CD4-positive, alpha-beta T cell treated with Interferon gamma for 1 hour (primary cell): ENCODE measurements at places on chromosomes 7 and 10.

DNA sequence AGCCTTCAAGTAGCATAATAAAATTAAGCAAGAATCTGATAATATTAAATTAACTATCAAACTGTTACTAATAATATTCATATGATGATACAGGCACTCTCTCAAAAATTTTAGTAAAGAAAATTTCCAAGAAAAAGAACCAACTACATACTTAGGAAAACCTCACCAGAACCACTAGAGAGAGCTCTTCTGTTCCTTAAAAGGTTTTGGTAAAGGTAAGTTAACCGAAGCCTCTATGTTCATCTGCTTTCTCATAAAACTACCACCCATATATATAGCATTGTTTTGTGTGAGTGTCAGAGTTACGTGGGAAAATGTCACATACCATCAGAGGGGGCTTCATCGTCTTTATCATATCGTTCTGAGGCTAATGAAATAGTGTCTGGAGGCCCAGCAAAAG, 20.7 kb downstream of the SKAP2 start:
- no peak for DNase-seq

DNA sequence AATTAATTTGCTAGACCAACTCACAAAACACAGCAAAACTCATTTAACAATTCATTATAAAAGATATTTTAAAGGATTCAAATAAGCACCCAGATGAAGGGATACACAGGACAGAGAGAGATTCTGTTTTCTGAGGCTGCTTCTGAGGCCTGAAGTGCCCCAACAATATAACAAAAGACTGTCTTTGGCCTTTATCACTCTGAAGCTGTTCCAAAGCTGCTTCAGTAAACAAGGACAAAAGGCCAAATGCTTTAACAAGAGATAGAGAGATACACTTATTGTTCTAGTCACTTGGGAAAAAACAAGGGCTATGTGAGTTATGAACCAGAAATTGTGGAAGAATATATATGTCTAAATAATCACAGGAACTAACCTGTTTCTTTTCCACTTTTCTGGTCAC, 223.7 kb downstream of the CXCL12 start:
- DNase-seq, result no peak

DNA sequence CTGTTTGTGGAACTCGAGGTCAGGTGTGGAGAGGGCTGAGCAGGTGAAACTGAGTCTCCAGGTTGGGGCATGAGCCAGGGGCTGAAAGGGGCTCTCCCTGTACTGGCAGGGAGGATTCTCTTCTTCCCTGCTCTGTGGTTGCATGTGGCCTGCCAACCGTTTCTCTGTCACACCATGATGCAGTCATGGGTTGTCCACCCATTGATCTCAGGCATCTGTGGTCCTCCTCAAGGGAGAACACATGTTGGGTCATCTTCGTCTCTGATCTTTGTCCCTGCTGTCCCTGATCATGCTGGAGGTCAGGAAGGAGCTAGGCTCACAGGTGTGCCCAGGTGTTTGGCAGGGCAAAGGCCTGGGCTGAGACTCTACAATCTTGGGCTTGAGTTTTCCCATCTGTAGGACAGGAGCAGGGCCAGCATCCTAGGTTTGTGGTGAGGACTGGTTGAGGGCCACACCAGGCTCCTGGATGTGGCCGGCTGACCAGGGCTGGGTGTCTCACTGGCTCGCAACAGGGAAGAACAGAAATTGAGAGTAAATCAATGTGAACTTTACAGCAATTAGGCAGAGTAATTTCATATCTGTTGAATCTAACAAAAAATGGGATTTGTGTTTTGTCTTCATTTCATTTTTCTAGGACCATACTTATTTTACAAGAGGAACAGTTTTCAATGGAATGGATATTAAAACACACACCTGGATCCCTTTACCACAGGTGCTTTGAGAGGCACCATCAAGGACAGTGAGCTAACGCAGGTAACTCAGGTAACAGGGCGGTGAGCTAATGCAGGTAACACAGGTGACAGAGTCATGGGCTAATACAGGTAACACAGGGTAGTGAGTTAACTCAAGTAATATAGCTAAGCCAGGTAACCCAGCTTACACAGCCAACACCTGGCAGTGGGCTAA, 58.5 kb upstream of the IGFBP3 start:
- DNase-seq, result no peak

GRCh38 chr10:122435212-122435827, 19.1 kb upstream of the ARMS2 start:
- DNase-seq, result no peak

DNA sequence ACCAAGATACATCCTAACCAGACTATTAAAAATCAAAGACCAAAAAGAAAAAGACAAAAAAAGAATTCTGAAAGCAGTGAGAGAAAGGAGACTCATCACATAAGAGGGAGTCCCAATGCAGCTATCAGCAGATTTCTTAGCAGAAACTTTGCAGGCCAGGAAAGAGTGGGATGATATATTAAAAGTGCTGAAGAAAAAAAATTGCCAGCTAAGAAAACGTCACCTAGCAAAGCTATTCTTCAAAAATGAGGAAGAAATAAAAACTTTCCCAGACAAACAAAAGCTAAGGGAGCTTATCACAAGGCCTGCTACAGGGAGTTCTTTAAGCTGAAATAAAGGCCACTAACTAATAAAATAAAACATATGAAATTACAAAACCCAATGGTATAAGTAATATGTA, 40.5 kb upstream of the CDK6 start:
- DNase-seq, result no peak

GRCh38 chr10:54947605-54948004, 146.6 kb upstream of the PCDH15 start:
- no peak for DNase-seq

GRCh38 chr10:69780077-69780476, 21.6 kb upstream of the COL13A1 start:
- no peak for DNase-seq

DNA sequence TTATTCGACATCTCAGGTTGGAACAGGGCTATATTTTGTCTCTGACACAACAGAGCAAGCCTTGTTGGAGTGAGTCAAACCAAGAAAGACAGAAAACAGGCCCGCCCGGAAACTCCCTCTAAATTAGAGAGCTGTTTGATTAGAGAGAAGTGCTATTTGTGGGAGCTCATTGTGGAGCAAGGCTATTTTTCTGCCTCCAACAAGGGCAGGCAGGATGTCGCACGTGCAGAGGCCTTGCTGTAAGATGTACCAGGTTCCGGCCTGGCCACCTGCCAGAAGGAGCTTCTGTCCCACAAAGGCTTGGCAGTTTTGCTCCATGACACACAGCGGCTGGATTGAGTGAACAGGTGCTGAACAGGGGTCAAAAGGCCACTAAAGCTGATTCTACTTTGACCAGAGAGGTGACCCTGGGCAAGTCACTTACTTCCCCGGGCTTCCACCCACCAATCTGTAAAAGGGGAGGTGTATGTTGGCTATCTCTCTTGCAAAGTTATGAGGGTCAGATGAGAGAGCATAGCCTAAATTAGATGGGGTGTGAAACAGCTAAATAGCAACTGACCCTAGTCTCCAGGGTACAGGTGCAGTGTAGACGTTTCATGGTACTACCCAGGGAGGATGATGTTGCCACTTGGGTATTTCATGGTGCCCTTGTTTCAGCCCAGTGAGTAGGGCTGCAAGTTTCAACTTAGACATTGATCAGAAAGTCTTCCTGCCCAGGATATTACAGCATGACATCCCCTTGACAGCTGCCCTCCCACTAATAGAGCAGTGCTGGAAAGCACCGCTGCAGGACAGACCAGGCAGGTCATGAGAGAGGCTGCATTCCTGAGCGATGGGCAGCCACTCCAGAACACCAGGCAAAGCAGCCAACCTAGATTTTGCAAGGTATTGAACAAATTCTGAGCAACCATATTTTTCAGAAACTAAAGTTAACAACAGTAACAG, 62.0 kb downstream of the VSTM4 start:
- DNase-seq, result no peak

GRCh38 chr7:106592282-106593027, 68.5 kb downstream of the CCDC71L start:
- no peak for DNase-seq

DNA sequence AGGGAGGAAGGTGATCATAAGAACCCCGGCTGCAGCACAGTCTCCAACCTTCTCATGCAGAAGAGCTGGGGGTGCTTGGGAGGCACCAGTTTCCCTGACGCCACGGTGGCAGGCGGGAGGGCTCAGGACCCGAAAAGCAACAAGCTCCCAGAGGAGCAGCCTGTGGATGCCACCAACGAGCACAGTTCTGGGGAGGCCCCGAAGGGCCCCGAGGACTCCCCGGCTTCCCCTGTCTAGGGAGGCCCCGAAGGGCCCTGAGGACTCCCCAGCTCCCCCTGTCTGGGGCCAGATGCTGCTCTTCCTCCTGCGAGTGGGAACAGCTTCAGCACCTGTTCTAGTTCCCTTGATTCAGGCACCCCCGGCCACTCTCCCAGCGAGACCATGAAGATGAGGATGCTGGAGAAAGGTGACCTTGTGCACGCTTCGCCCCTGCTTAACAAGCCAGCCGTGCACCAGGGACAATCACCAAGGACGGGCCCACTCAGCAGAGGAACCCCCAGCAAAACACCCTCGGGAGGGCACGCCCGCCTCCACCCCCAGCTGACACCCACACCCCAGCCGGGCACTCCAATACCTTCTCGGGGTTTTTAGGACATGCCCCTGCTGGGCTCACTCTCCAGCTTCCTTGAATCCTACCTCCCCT, 112.5 kb downstream of the PTPRN2 start:
- no peak for DNase-seq

DNA sequence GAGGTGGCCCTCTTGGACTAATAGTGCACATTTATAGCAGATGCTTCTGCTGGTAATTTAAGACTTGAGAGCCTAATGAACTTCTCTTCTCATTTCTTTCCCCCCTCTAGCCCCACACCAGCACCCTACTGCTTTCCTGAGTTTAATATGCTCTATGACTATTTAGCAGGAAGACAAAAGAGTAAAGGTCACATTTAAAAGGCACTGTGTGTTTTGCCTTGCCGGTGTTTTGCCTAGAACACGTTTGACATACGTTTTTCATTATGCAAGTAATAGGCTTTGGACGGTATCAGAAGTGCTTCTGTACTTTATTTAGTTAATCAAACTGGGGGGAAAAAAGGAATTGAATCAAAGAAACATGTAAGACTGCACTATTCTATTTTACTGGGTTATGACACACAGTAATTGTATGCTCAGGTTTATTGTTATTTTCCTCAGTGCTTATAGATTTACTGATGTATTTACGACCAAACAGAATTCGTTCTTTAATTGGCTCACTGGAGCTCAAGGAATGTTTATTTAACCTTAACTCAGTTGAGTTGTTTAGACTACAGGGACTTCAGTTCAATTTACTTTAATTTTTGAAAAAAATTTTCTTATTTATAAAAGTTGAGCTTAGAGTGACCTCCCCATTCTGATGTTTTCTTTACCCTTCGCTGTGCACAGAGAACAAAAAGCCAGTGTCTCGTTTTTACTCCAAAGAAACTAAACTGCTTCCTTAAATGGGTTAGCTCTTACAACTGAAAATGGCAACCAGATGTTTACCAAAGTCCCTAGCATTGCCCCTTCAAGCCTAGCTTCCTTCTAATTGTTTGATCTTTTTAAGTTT, 35.4 kb downstream of the CPED1 start:
- DNase-seq, result no peak

- no peak for DNase-seq
Measured at GRCh38 chr7:646951-647350, 79.5 kb upstream of the DNAAF5 start.

DNA sequence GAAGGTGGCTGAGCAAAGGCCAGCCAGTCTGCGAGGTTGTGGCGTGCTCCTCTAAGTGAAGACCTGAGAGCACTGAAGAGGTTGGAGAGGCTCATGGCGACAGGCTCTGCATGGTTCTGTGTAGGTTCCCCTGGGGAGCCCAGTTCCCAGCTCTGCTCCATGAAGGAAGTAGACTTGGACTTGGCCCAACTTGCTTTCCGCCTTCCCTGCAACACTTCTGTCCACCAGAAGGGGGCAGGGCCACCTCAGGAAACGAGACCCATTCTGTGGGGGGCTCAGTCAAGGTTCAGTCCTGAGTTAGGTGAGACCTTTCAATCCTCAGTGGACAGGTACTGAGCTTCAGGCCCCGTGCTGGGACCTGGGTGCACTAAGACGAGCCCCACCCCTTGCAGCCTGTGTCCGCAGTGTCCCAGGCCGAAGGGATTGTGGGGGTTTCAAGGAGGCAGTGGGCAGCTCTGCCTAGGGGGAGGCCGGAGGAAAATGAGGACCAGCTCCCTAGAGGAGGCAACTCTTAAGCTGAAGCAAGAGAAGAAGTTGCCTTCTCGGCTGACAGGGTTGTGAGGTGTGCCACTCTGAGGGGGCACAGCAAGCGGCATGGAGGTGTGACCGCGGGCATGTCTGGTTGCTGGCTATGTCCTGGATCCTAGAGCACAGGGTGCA, 15.0 kb upstream of the PCBD1 start:
- no peak for DNase-seq

DNA sequence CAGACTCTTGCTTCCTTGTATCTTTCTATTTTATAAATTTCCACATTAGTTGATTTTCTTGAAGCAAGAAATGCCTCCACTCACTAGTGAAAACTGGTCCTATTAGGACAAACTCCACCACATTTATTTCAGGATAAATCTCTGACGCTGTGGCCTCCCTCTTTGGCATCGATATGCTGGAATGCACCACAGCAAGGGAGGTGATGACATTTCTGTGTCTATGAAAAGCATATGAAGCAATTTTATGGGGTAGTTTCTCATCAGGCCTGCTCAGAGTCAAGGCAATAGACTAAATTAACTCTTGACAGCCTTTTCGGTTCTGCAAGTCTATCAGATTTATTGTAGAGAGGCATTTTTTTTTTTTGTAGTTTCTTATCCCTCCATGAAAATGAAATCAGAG, 304.4 kb downstream of the ZEB1 start:
- no peak for DNase-seq

- no peak for DNase-seq
Measured at GRCh38 chr10:86956195-86956847, 1.1 kb downstream of the MMRN2 start.

DNA sequence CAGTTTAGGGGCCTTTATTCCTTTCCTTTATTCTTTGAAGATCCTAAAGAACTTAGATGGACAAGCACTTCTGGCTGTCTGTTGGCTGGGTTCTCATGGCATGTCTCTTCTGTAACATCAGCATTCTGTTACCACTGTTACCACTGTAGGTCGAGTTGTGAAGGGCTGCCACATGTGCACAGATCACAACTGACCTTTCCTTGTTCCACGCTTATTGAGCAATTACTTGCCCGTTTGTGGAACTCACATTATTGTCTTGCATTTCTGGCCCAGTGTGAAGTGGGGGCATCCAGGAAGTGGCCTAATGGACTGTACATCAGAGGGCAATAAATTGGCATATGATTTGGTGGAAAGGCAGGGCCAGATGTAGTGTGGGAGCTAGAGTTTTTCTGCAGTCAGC, 23.7 kb downstream of the GBF1 start:
- no peak for DNase-seq

DNA sequence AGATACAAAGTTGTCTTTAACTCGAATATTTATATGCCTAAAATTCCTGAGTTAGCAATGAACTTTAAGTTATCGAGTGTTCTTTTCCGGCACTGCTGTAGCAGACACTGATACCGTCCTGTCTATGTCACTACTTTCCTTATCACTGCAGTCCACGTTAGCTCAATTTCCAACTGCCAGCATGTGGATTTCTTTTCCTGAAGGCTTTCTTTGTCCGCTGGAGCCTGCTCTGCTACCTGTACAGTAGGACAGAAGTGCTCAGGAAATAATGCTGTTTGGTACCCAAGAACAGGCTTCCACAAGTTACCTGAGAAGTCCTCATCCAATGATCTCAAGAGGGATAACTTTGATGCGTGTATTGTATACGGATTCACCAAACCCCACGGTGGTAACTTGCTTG, 329.4 kb downstream of the NXPH1 start:
- DNase-seq, result no peak

- DNase-seq, result no peak
Measured at GRCh38 chr10:48627984-48628609, 23.2 kb upstream of the ARHGAP22 start.

GRCh38 chr7:2878306-2878705, 34.2 kb upstream of the GNA12 start:
- DNase-seq, result no peak
